ENCODE measurements at places on chromosomes 5 and 9.

- DNase-seq: peak; percentile 37
Observed at GRCh38 chr9:32378993-32379729, 5.3 kb upstream of the ACO1 start.

DNA sequence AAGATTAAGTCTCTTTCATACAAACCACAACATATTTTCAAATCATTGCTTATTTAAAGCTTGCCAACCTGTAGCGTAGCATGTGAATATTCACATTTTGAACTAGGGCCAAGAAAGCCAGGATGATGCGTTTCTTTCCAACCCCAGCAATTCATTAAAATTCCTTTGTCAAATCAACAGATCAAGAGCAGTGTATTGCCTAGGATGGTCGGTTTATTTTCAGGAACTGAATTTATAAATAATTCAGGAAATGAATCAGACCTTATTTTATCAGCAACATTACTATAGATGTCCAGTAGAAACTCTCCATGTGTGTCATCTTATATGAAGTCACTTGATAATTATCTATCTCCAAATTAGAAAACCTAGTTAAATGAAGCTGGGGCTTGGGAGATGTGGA lies 13.2 kb upstream of the AUH start:
- DNase-seq: no peak

- DNase-seq: no peak
Observed at GRCh38 chr9:89788434-89788833, 183.6 kb downstream of the GADD45G start.

DNA sequence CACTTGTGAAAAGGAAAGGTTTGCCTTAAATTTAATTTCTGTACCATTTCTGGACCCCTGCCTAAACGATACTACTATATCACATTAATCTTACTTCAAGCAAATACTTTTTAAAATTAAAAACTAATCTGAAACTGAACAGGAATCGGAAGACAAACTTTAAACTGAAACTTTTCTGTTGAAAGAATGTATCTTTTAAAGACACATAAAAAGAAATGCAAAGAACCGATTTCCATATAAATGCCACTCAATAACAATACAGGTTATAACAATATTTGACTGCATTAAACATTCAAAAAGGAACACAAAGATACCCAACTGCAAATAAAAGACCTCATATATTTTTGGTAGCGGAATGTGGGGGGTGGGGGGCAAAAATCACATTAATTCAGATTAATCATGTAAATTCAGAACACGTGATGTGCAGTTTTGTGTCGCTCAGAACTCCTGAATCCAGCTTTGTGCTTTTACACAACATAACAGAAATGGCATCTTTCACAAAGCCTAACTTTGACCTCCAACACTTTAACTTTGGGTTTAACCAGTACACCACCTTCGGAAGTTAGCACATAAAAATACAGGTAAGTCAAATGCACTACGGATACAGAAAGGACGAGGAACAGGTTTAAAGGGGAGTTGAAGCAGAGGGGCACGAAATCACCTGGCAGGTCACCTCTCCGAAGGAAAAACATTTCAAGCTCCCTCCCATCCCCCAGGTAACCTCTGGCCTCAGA lies 925 bp downstream of the LIFR start:
- DNase-seq: no peak

DNA sequence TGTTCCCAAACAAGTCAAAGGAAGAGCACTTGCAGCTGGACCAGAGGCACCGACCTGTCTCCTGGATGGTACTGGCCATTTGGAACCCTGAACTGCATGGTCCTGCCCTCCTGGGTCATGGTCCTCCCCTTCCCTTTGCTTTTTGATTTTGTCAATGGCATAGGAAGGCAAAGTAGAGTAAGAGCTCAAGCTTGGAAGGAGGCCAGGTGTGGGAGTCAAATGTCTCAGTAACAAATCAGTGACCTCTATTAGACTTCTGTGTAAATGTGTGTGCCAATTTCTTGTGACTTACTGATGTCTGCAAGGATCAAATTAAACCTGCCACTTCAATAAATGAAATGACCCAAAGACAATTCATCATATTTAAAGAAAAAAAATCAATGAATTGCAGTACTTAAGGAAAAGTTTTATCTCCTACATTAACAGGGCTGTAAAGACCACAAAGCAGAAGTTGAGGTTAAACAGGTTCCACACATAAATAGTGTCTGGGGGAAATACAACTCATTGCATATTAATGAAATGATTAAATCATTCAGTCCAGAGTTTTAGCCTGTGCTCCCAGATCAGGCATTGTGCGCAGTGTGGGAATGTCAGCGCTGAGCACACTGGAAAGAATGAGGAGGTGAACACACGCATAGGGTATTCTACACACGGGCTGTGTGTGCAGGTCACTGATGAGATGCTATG lies 32.7 kb downstream of the OSMR start:
- DNase-seq: no peak

GRCh38 chr5:134524272-134524825 lies 1.1 kb upstream of the JADE2 start:
- peak; percentile 83 for DNase-seq

- DNase-seq: no peak
Observed at GRCh38 chr5:28500511-28500910, 1462.1 kb upstream of the CDH9 start.

- no peak for DNase-seq
Observed at GRCh38 chr9:76607730-76608436, 148.9 kb downstream of the GCNT1 start.

DNA sequence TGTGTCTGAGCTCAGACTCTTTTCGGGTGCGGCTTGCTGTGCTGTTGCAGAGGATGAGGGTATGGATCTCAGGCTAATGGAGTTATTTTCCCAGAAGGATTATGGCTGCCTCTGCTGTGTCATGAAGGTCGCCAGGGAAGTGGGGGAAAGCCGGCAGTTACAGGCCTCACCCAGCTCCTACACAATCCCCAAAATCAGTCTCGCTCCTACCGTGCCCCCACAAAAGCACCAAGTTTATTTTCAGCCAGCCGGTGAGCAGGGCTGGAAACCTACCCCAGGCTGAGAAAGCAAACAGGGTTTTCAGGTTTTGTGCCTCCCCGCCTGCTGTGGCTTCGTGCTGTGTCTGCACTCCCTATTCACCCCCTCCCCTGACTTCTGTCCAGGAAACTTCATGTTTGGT lies 113.3 kb downstream of the SLC24A2 start:
- no peak for DNase-seq

- DNase-seq: no peak
Observed at GRCh38 chr5:66892716-66893115, 296.5 kb downstream of the MAST4 start.

GRCh38 chr5:139394654-139395566 lies at the start of gene PROB1:
Gene PROB1, minus strand, starts transcription at chr5:139395104. Its CDS starts 23 bp downstream, at chr5:139395081.
- no peak for DNase-seq

DNA sequence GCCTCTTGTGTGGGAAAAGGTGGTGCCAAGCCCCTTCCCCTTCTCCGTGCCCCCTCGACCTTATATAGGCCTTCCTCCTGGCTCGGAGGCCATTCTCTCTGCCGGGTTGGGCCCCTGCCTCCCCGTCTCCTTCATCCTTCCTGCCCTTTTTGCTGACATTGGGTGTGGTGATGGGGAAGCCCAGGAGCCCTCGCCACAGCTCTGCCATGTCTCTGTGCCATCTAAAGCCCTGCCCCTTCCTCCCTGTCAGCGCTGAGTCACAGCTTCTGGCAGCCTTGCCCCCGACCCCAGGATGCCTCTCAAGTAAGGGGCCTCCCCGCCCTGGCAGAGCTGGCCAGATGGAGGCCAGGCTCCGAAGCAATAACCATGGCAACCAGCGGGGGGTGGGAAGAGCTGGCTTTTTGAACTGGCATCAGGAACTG lies 30.4 kb downstream of the JADE2 start:
- peak; percentile 37 for DNase-seq

DNA sequence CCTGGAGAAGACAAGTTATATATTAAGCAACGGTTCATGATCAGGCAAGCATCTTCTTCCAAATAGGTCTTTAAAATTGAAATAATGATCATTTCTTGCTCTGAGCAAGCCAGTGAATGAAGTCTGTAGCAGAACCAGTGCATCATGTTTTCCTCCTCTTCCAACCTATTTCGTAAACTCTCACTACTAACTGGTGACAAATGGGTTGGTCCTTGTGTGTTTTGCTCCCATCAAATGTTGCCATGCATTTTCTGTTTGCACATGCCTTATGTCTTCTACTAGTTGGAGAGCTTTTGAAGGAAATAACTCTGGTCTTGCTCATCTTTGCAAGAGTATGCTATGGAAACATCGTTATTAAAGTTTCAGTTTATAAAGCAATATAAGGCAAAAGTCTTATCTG lies 37.2 kb upstream of the SPDL1 start:
- DNase-seq: no peak

DNA sequence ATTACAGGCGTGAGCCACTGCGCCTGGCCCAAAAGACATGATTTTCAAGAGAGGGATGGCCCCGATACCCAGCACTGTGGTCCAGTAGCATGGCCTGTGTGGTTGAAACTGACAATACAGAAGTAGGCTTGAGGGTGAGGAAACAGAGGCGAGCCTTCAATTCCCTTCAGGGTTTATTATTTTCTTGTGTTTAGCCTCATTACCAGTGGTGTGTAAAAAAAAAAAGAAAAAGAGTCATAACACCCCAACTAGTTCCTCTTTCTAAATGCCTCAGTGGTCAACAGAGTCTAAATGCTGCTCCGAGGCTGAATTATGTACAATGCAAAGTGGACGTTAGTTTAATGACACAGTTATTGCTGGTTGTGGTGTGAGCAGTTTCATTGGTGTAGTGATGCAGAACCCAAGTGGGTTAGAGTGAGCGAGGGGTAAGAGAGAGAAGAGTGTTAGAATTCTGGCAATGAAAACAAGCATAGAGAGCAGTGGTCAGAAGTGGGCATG lies 58.8 kb downstream of the SNX30 start:
- DNase-seq: no peak

GRCh38 chr9:98647236-98647635 lies 61.5 kb downstream of the GABBR2 start:
- no peak for DNase-seq

- DNase-seq: no peak
Observed at GRCh38 chr5:154826-155225, 36.5 kb upstream of the LRRC14B start.

DNA sequence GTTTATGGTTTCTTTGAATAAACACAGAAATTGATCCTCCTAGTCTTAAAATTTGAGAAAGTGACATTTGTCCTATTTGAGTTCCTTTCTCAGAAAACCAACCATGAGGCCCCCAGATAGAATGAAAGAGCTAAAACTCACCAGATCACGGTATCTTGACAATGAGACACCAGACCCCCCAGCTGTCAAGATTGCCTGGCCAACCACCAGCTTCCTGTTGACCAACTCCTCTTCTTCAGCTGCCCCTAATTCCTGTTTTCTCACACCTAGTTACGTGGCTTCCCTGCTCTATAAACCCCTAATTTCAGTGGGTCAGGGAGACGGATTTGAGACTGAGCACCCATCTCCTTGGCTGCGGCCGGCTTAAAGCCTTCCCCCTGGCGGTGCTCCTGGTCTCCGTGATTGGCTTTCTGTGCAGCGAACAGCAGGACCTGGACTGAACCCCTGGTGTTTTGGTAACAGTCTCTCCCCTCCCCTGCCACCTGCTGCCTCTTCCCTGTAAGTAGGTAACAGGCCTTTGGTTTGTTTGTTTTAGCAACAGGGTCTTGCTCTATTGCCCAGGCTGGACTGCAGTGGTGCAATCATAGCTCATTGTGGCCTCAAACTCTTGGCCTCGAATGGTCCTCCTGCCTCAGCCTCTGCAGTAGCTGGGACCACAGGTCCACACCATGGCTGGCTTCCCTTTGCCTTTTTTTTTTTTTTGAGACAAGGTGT lies 4.8 kb upstream of the ENTPD2 start:
- DNase-seq: no peak

DNA sequence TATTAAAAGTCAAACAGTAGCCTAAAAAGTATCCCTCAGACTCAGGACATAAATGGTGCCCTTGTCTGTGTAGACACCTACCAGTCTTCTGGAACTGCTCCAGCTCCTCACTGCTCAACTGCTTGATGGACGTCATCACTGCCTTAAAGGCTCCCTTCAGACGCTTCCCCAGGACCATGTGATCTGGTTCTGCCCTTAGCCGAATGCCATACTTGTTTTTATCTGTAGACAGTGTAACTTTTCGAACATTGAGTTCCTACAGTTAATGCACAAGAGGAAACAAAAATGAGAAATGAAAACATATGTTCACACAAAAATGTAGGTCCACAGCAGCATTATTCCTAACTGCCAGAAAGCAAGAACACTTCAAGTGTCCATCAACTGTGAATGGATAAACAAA lies 46.2 kb downstream of the IARS1 start:
- DNase-seq: no peak

DNA sequence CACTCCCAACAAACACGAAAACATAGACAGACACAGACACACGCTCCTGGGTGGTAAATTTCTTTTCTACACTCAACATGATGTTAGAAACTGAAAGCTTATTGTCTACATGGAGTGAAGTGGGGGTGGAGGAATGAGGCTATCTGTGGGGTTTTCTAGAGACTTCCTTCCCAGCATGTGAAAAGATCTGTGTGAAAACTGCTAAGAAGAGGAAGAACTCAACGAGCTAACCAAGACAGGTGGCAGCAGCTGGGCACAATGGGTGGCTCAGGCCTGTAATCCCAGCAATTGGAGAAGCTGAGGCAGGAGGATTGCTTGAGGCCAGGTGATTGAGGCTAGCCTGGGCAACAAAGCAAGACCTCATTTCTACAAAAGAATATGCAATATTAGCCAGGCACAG lies 7.6 kb downstream of the FYB1 start:
- DNase-seq: no peak

GRCh38 chr9:120767451-120767850 lies 25.8 kb downstream of the FBXW2 start:
- DNase-seq: no peak

GRCh38 chr5:152097128-152097527 lies 172.5 kb upstream of the GLRA1 start:
- no peak for DNase-seq

GRCh38 chr9:113720495-113720894 lies 155.6 kb upstream of the ZNF618 start:
- no peak for DNase-seq

Measured in CMK (cell line).